ENCODE measurements at places on chromosomes 7 and 10.

- DNase-seq, result no peak
Measured at GRCh38 chr7:72023926-72024325, 388.2 kb downstream of the CALN1 start.

GRCh38 chr7:153887749-153888569 lies 164.2 kb upstream of the DPP6 start:
- no peak for DNase-seq

DNA sequence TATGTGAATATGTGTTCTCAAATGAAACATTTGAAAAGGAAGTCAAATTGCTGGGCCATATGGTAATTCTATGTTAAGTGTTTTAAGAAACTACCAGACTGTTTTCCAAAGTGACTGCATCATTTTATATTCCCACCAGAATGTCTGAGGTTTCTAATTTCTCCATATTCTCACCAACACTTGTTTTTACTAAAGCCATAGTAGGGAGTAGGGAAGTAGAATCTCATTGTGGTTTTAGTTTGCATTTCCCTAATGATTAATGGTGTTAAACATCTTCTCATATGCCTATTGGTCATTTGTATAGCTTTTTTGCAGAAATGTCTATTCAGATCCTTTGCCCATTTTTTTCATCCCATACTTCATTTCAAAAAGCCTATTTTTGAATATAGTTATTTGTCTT lies 9.1 kb upstream of the SEMA4G start:
- DNase-seq, result no peak

DNA sequence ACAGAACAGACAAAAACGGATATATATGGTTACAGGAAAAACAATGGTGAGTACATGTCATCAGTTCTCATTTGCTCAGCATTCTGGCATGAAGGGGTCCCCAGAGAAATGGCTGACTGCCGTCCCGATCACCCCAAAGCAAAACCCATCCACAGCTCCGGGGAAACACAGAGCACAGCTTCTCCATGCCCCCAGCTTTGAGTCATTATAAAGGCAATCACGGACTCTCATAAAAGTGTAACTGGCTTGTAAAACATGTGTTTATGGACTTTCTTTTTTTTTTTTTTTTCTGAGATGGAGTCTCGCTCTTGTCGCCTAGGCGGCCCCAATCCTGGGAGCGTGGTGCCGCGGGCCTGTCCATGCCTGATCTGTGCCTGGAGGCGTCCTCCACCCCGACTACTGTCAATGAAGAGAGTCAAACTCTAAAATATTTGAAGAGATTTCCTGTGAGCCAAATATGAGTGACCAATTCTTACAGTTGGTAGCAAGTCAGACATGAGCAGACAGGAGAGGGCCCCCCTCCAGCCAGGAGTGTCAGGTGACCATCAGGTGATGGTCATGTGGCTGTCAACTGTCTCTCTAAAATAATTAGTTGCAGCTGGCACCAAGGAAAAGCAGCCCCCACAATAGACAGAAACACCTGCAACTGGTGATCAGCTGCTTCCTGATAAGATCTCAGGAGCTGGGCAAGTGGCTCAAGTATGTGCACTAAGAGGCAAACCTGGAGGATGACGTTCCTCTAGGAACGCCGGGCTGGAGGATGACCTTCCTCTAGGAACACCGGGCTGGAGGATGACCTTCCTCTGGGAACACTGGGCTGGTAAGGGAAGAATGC lies 21.7 kb upstream of the NOM1 start:
- no peak for DNase-seq

GRCh38 chr7:98278408-98278807 lies 3.1 kb upstream of the BRI3 start:
- no peak for DNase-seq

DNA sequence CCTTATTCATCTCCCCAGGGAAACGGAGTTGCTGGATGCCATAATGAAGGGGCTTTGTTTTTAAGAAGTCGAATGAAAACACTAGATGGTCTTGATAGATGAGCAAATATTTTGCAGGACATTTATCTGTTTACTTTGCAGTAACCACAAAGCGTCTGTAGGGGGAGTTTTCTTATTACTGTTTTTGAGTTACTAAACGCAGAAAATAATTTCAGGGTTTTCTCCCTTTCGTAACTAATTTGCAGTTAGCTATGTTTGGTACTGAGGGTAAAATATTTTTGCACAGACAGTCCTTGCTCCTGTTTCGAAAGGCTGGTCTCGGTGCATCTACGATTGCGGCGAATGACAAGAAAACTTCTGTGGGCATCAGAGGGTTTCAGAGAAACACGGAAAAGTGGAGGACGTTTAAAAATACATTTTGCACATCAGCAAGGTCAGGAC lies 505.6 kb upstream of the MKI67 start:
- no peak for DNase-seq

- DNase-seq, result no peak
Measured at GRCh38 chr7:151058781-151059366, 515 bp upstream of the SLC4A2 start.

DNA sequence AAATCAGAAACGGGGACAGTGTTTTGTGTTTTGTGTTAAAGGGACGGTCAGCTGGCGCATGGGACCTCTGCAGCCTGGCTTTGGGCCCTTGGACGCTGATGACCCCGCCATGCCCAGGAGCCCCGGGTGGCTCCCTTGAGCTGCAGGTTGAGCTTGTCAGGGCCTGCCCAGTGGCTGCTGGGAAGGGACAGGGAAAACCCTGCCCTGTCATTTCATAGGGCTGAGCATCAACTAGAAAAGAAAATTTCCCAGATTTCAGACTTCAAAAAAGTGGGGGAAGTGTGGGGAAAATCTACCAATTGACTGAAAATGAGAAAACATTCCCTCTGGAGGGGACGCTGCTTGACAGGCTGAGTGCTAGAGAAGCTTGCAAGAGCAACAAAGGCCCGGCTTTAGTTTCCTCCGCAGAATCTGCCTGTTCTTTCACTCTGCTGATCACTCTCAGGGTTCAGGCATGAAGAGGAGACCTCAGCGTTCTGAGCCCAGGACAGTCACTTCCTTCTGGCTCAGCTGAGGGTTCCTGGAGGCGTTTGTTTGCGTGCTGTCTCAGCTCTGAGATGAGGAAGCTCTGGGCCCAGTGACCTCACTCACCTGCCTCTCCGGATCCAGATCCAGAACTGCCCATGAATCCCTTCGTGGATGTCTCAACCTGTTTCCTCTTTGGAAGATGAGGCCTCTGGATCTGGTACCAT lies 18.6 kb upstream of the DNAJB6 start:
- DNase-seq, result no peak

DNA sequence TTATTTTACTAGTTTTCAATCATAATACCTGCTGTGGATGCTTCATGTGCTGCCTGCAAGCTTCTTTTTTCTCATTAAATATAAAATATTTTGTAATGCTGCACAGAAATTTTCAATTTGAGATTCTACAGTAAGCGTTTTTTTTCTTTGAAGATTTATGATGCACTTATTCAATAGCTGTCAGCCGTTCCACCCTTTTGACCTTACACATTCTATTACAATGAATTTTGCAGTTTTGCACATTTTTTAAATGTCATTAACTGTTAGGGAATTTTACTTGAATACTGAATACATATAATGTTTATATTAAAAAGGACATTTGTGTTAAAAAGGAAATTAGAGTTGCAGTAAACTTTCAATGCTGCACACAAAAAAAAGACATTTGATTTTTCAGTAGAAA lies 103.0 kb downstream of the PTEN start:
- DNase-seq, result no peak

DNA sequence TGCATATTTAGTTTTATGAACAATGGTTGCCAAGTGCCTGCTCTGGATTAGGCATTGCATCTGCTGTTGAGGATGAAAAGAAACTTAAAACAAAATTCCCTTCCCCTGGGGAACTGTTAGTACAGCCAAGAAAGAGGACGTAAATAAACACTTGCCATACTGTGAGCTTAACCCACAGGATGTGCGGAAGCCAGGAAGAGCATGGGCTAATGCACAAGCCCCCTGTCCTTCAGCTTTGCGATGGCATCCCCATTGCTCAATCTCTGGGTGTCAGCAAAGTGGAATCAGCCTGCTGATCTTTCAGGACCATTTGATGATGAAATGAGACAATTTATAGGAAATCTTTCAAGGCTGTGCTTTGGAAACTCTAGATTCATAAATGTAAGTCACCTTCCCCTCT lies 399.9 kb upstream of the IGFBP3 start:
- no peak for DNase-seq

DNA sequence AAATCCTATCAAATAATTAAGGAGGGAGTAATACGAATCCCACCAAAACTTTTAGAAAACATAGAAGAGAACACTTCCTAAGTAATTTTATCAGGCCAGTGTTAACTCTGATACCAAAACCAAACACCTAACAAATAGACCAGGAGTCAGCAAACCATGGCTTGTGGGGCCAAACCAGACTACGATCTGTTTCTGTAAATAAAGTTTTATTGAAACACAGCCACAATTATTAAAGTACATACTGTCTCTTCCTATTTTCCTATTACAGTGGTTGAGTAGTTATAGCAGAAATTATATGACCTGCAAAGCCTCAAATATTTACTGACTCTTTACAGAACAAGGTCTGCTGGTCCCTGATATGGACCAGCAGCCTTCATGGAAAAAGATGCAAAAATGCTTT lies 73.1 kb upstream of the ELN start:
- no peak for DNase-seq

GRCh38 chr7:137074391-137075030 lies 206.1 kb downstream of the CHRM2 start:
- DNase-seq, result no peak

DNA sequence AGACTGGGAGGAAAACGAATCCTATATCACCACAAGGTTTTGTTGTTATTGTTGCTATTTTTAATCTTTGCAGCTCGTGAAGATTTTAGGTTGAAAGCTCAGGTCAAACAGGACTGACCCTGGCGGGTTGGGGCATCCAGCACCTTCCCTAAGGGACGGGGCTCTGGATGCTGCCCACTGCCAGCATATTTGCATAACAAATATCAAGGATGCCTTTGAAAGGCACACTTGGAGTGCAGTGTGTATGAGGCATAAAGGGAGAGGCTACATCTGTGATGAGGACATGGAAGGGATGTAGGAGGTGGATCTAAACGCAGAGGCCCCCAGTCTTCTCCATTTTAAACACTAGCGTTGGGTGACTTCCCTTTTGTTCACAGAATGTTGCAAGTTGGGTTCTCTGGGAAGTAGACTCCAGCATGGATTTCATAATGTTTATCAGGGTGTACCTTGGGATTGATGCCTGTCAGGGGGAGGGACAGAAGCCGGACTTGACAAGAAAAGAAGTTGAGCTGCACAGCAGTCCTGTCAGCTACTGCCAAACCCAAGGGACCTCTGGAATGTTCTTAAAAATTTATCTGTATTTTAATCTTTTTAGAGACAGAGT lies 181.1 kb upstream of the IMMP2L start:
- no peak for DNase-seq

GRCh38 chr10:110821508-110821907 lies 50.2 kb upstream of the PDCD4 start:
- no peak for DNase-seq

DNA sequence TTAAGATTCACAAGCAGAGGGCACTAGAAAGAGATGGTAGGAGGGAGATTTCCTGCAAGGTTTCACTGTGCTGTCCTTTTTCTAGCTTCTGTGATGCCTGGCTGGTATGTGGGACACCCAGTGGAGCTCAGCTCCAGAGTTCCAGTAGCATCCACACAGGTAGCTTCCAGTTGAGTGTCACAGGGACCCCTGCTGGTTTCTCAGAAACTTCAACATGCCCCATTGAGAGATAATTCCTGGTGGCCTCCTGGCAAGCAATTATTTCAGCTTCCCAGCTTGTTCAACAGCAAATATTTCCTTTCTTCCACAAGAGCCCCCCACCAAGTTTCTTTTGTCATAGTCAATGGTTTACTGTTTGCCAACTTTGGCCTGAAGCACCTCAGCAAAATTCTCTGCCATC lies 858.7 kb downstream of the REEP3 start:
- DNase-seq, result no peak

DNA sequence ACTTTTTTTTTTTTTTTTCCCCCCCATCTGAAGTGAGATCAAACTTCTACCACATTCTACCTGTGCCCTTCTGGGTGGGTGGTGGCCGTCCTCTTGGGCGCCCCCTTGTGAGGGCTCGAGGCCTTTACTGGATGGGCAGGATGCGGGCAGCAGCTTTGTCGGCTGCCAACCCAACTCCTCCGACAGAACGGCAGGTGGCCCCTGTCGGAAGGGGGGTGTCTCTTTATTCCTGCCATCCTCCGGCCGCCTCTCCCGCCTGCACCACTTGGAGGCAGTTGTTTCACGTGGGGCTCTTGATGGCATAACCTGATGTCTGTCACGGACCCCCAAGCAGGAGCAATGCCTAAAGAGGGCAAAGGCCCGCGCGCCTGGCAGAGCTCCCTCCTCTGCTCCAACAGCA lies 31.0 kb downstream of the AMZ1 start:
- DNase-seq, result no peak
